ENCODE measurements at places on chromosomes 16 and 17.

DNA sequence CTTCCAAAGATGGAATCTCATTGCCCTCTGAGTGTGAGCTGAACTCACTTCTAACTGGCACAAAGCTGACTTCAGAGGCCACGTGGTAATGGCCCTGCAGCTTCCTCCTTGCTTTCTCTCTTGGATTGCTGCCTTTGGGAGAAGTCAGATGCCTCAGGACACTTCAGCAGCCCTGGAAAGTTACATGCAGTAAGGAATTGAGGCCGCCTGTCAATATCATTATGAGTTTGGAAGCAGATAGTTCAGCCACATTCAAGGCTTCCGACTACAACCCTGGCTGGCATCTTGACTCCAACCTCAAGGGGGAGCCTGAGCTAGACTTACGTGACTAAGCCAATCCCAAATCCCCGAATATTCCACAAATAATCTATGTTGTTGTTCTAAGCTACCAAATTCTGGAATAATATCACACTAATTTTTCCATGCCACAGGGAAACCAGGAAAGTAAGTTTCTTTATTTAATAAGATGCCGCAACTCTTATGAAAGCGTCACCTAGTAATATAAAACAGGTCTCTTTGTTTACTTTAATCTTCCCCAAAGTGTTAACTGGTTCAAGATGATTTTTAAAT lies 13.6 kb downstream of the CEP20 start:
- DNase-seq = peak; percentile 3

DNA sequence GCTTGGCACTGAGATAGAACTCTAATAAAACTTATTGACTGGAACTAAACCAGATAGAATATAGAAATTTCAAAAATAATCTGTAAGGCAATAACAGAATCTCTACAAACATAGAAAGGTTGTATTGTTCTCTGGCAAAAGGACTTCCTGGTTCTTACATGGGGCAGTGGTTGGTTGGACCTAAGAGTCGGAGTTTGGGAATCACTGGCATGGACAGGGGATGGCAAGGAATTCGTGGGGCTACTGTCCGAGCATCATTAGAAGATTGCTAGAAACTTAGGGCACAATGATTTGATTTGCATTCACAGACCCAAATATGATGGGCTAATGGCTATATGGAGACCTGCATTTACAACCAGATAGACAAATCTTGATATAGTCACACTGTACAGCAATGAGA lies 103.8 kb upstream of the GOT2 start:
- DNase-seq = no peak

DNA sequence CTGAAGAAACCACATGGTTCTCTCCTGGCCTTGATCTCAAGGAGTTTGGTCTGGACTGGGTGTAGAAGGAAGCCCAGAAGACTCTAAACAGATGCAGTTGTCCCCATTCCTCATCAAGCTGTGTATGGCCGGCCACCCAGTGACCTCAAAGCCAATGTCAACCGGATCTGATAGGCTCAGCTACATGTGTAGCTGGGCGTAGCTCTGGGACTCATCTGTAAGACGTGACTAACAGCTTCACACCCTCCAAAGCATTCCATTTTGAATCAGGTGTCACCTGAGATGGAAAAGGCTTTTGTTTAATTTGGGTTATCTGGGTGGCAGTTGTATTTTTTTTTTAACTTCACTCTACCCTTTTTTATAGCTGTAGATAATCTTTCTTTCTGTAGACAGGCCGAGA lies 130.4 kb downstream of the ABCC12 start:
- DNase-seq = no peak

DNA sequence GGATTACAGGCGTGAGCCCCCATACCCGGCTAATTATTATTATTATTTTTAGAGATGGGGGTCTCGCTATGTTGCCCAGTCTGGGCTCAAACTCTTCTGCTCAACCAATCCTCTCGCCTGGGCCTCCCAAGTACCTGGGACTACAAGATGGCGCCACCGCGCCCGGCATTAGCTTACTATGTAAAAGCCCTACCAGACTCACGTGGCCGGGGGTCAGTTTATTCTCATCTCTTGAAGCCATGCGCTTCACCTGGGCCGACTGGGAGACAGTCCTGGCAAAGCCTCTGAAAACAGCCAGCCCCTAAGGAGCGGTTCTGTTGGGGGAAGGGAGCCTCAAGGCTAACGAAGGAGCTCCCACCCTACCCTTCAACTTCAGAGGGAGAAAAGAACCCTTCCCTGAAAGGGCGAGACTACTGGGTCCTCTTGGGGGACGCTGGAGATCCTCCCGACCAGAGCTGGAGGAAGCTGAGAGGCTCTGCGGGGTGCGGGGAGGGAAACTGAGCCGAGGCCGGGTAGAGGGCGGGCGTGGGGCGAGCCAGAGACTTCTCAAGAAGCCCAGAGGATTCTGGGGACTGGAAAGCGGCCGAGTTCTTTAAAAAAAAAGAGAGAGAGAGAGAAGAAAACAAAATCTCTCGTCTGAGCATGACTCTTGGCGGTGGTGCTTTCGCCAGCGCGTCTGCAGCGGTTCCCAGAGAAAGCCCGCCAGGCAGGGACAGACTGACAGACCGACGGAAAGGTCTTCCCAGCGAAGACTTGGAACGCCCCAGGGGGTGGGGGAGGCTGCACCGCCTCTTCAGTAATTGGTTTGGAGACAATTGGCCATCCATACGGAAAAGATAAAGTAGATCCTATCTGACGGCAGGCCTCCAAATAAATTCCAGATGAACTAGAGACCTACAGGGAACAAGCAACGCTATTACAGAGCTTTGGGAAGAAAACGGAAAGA lies 5.6 kb upstream of the TUBG2 start:
- no peak for DNase-seq

- DNase-seq = peak; percentile 74
Measured at GRCh38 chr17:45270828-45271418, 9.0 kb upstream of the SPATA32 start.

DNA sequence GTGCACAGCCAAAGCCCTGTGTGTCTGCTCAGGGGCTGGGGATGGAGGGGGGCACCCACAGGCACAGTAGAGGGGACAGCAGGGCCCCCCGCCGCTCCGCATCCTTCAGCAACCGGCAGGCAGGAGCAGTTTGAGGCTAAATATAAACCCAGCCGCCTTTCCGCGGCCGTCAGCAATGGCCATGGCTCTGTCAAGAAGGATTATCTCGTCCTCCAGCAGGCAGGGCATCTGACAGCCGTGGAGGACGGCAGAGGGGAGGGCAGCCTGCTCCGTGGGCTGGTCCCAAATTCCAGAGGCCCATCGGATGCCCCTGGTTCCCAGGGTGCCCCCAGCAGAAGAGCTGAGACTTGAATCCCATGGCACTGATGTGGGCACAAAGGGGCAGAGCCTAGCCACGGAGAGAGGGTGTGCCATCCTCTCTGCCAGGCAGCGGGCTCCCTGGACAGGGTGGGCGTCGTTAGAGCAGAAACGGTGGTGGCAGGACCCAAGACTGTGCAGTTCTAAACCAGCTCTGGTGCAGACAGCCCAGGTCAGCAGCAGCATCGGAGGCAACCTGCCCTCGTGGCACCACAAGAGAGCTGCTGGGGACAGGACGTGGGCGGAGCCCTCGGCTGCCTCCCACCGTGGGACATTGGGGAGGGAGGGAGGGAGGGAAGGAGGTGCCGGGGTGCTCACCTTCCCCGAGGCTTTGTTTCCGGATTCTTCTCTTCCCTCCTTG lies 198.8 kb upstream of the CIBAR2 start:
- DNase-seq = no peak

DNA sequence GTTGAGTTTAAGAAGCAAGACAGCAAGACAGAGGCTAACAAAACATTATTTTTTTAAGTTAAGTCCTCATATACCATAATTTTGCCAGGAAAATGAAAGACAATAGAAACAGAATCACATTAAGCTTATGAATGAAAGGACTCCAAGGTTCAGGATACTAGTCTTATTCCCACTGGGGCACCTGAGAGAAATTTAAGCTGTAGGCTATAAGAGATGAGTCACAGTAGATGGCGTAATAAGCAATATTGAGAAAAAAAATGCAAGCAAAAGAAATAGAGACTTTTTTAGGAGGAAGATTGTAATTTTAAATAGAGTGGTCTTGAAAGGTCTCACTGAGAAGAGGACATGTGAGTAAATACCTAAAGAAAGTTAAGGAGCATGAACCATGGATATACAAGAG lies 57.1 kb upstream of the KIF2B start:
- no peak for DNase-seq

DNA sequence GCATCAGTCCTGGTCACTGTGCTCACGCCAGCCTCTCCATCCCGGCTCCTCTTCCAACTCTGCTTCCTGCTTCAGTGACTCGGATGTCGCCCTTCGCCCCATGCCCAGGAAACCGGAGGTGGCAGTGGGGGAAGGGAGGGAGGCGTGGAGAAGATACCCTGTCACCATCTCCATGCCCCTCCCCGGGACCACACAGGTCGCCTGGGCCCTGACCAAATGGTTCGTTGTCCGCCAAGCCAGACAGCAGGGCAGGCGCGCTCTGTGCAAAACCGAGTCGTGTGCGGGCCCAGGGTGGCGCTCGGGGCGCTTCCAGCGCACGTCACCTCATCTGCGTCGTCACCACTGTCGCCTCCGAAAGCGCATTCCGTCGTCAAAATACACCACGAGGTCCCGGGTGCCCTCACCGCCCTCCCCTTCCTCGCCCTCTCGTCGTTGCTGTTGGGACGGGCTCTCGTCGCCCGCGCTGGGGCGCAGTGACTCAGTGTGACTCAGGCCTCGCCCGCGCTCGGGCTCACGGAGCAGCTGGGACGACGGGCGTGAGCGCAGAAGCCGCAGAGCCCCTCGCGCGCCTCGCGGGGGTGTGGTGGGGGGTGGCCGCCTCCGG lies 39.2 kb downstream of the ZNF778 start:
- DNase-seq = peak; percentile 68

DNA sequence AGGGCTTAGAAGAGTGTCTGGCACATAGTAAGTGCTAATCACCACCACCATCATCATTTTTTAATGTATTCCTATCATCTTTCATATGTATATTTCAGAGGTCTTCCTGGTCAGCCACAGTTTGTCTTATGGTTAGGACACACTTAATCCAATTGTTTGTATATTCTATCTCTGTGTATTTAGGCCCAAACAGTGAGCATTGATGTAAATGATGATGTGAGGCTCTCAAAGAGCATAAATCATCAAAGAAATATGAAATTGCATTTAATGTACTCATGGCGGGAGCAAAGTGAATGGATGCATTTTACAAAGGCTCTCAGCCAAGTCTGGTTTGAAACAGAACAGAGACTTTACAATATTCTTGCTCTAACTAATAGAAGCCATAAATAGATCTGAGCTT lies 24.1 kb upstream of the MPHOSPH6 start:
- no peak for DNase-seq

DNA sequence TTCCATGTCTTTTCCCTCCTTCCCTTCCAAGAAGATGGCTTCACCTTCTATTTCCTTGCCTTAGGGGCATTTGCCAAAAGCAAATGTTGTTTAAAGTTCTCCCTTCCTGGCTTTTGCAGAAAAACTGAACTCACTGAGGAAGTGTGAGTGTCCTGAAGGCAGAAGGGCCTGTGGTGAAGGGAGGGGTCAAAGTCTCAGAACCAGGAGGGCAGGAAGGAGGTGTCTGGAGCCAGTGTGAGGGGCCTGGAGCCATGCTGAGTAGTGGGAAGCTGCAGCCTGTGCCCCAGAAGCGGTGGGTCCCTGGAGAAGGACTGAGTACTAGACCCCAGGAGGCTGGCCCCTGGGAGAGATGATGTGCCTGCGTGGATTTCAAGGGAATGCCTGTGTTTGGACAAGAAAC lies 23.8 kb upstream of the SUPT4H1 start:
- no peak for DNase-seq

- no peak for DNase-seq
Measured at GRCh38 chr17:67605256-67605912, 112.4 kb upstream of the NOL11 start.

- DNase-seq = no peak
Measured at GRCh38 chr17:30230596-30231125, 4.8 kb downstream of the SLC6A4 start.

GRCh38 chr17:30921544-30922196 lies at the start of gene ADAP2:
TSS of gene ADAP2 (plus strand) at chr17:30921945. CDS start at chr17:30922015, 70 bp downstream.
- DNase-seq = no peak

DNA sequence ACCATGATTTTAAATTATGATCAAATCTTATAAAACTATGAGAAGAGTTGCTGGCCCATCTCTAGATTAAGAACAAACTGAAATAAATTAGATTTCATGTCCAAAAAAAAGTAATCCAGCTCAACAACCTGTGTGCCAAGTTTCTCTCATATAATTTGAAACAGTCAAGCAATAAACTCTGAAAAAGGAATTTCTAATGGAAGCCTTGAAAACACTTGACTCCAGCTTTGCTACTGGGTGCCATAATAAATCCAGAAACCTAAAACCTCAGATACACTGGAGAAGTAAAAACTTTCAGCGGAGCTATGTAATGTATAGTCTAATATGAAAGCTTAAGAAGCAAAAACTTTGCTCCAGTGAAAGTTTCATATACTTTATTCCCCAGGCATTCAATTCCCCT lies 25.5 kb downstream of the RPGRIP1L start:
- no peak for DNase-seq

- DNase-seq = no peak
Measured at GRCh38 chr17:2594722-2595599, 1.5 kb downstream of the PAFAH1B1 start.

DNA sequence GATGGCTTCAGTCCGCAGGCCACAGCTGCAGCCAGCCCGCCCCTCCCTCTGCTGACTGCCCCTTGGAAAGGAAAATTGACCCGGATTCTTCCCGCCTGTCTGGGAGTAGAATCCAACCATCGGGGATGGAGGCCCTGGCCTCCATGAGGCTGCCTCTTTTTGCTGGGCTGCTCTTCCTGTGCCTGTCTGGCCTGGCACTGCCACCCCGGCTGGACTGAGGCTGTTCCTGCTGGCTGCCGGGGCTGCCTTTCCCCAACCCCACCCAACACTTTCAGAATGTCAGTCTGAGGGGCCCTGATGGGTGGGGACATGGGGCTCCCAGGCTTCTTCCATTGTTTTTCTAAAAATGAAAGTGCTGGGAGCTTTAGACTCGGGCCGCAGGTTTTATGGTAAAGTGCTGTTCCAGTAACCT lies 7.3 kb downstream of the BAHCC1 start:
- DNase-seq = no peak

DNA sequence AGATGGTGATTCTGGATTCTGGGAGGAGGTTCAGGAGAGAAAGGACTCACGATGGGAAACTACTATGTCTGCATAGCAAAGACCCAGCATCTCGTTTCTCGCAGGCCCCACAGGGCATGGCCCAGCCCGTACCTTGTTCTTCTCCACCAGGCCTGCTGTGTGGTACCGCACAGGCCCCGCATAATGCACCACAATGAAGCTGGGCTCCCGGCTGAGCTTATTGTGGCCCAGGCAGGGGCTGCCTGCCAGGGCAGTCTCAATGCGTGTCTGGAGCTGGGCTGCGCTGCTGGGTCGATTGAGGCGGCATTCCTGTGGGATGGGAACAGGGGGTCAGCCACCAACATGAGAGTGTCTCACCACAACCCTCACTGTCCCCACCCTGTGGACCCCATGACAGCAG lies 20.4 kb downstream of the ZNHIT3 start:
- no peak for DNase-seq

DNA sequence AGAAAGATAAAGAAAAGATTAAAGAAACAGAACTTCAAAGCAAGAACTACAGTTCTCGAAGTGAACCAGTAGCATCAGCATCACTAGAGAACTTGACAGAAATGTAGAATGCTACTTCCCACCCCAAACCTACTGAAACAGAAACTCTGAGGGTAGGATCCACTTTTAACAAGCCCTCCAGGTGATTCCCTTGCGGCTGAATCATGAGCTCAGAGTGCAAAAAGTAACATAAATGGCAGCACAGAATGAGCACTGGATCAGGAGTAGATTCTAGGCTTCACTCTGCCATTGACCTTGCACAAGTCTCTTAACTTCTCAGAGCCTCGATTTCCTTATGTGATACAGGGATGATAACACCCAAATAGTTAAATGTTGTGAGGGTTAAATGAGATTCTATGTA lies 5.8 kb downstream of the TOM1L2 start:
- DNase-seq = no peak
